GM23248 (cell line): ENCODE measurements at places on chromosomes 12 and 14. TPM values are rescaled to one million over a fixed set of nuclear protein-coding genes. Genes with fewer than 3 reads are reported as not detected.

The KRT1 gene
- not detected in 2 replicates for total RNA-seq

- H3K27me3 ChIP-seq, result no peaks in the 10 kb centered on the region
- H3K4me1 ChIP-seq, result no peaks in the 10 kb centered on the region; the same call in 1 of the 2 replicates
- no peak overlapping the region for H3K4me3 ChIP-seq
- no peaks in the 10 kb centered on the region for H3K36me3 ChIP-seq
- H3K27ac ChIP-seq, result no peak overlapping the region
- no peak for DNase-seq
Measured at GRCh38 chr12:32609966-32610365, 69.1 kb upstream of the DNM1L start.

DNA sequence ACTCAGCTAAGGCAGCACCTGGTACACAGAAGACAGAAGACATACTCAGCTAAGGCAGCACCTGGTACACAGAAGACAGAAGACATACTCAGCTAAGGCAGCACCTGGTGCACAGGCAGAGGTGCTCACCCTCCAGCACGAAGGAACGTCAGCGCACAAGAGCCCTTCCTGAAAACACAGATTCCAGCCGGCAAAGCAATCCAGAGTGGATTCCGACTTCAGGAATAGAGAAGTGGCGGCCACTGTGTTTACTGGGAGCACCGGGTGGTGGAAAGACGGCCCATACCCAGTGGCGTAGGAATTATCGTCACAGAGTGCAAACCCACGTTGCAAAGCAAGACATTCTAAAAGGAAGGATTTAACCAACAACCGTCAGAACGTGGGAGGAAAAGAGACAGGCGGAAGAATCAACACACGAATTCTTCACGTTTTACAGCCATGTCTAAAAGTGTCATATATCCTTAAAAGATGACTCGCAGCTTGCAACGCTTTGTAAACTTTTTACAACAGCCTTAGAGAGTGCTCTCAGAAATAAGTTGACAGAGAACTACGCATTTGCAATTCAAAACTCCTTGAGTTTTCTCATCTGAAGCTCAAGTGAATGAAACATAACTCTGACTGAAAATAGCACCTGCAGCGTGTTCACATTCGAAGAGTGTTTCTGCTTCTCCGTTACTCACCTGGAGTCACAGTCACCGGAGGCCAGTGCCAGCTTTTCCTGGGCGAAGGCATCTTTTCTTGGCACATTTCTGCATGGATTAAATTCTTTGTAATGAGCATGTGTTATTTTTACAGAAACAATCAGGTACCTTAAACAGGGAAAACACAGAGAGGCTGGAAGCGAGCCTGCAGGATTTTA is 55.8 kb upstream of the GALNT9 start:
- no peak for DNase-seq
- H3K4me1 ChIP-seq, result no peaks in the 10 kb centered on the region
- no peak overlapping the region for H3K4me3 ChIP-seq
- no peaks in the 10 kb centered on the region for H3K36me3 ChIP-seq

The CDCA3 gene
- 19.6 and 23.9 TPM in 2 replicates for total RNA-seq

DNA sequence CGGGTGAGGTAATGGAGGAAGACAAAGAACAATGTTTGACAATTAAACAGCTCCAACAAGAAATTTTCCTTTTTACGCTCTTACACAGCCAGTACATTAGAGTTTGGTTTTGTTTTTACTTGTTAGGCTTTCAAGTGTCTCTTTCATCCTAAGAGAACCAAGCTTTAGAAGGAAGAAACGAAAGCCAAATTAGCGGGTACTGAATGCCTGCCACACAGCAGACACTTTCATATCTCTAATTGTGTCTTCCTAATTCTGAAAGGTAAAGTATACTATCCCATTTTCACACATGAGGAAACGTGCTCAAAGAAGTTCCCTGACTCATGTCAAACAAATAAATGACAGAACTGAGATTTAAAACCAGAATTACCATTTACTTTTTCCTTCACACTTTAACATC is 65.0 kb downstream of the CDK17 start:
- no peaks in the 10 kb centered on the region for H3K27me3 ChIP-seq
- H3K36me3 ChIP-seq, result peaks cover 23% of the 10 kb centered on the region
- H3K27ac ChIP-seq, result no peak overlapping the region
- DNase-seq, result no peak
